ENCODE measurements at places on chromosomes 1 and 21.

DNA sequence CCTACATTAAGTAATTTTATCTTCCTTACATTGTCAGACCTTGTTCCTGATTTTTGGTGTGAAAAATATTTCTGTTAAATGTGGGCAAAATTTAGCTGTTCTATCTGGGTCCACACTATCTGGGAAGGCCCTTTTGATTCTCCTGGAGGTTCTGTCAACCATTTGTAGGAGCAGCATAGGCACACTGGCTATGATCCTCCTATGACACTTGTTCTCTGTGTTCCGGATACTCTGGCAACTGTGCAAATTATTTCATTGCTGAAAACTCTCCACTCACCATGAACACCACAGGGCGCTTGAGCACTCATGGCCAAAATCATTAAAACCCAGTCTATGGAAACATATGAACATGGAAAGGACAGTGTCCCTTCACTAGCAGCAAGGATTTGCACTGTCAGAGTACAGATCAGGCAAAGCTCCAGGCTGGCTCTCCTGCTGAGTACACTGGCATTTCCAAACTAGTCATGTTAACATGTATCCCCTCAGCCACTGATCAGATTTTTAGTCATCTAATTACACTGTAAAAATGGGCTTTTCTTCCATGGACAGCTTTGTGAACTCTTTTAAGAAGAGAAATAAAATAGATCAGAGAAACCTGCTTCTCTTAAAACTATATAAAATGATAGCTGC is 43.9 kb upstream of the SGIP1 start:
- DNase-seq = no peak

DNA sequence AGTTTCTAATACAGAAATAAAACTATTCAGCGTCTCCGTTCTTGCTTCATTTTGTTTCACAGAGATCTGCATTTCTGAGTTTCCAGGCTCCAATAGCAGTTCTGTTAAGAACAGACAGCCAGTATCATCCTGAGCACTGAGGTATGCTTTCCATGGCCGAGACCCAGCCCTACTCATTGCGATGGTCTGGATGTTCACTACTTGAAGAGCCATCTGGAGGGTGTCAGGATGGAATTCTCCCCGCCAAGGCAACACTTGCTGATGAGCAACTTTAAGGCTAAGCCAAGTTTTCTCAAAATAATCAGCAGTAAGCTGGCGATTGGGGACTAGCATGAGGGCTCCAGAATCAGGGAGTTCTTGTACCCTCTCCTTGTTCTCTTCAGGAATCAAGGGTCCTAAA is 7.7 kb upstream of the BCL2L15 start:
- DNase-seq = no peak

DNA sequence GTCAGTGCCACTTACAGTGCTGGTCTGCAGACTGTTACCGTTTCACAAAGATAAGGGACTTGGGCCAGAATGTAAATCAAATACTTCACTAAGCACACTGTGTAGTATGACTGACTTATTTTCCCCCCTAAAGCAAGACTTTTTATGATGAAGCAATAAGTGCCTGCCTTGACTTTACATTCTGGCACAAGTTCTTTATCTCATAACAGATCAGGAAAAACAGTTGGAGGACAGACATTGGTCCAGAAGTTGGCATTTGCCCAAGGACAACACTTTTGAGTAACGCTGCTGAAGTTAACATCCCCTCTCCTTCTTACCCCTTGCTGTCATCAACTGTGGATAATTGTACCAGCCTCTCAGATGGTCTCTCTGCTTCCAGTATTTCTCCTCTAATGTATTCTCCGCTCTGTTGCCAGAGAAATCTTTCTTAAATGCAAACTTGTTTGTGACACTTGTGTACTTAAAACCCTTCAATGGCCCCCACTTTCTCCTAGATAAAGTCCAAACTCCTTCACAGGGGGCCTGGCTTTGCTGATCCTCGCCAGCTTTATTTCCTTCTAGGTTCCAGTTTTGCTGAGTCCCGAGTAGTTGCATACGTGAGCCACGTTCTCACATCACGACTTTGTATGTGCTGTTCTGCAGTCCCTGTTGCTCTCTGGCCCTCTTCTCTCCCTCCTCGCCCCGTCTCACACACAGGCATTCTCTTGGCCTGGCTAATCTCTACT is 45.7 kb downstream of the S1PR1 start:
- DNase-seq = no peak

GRCh38 chr1:112923959-112924349 is 32.0 kb downstream of the SLC16A1 start:
- no peak for DNase-seq

- DNase-seq = no peak
These were observed 53.4 kb upstream of the RGS18 start for GRCh38 chr1:192104852-192105251.

GRCh38 chr21:39345440-39345839 is 3.4 kb downstream of the HMGN1 start:
- DNase-seq = no peak

GRCh38 chr21:24294171-24294570 is 1313.1 kb downstream of the MRPL39 start:
- DNase-seq = no peak

- DNase-seq = no peak
These were observed 13.8 kb downstream of the USP25 start for GRCh38 chr21:15743593-15743992.

- DNase-seq = no peak
These were observed 1.8 kb upstream of the DMBX1 start for GRCh38 chr1:46487818-46488218.

Measured in activated CD4-positive, alpha-beta T cell treated with anti-CD3 and anti-CD28 coated beads for 4 hours (primary cell).